ENCODE measurements at places on chromosomes 1 and 21.

GRCh38 chr21:44571844-44572782 lies 1.4 kb upstream of the KRTAP10-4 start:
- DNase-seq = no peak

DNA sequence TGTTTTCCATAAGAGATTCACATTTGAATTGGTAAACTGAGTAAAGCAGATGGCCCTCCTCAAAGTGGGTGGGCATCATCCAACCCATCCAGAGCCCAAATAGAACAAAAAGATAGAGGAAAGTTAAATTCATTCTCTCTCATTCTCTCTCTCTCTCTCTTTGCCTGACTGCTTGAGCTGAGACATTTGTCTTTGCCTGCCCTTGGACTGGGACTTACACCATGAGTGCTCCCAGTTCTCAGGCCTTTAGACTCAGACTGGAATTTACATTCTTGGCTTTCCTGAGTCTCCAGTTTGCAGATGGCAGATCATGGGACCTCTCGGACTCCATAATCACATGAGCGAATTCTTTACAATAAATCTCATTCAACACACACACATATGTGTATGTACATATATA lies 69.6 kb downstream of the RGS13 start:
- DNase-seq = no peak

DNA sequence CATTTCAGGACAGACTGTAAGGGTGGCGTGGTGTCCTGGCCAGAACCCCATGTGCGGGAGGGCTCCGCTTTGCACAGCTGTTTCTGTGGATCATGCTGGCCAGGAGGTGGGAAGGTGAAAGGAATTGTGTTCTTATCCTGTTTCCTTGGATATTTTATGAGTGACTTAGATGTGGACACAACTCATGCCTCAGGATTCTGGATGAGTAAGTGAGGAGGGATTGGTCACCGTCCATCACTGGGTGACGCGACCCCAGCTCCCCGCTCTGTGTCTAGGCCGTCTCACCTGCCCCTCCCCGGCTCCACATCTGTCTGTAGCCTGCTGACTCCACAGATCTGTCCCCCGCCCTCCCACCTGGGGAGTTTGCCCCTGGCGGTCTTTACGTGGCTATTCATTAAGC lies 48.8 kb downstream of the PIK3CD start:
- DNase-seq = no peak

DNA sequence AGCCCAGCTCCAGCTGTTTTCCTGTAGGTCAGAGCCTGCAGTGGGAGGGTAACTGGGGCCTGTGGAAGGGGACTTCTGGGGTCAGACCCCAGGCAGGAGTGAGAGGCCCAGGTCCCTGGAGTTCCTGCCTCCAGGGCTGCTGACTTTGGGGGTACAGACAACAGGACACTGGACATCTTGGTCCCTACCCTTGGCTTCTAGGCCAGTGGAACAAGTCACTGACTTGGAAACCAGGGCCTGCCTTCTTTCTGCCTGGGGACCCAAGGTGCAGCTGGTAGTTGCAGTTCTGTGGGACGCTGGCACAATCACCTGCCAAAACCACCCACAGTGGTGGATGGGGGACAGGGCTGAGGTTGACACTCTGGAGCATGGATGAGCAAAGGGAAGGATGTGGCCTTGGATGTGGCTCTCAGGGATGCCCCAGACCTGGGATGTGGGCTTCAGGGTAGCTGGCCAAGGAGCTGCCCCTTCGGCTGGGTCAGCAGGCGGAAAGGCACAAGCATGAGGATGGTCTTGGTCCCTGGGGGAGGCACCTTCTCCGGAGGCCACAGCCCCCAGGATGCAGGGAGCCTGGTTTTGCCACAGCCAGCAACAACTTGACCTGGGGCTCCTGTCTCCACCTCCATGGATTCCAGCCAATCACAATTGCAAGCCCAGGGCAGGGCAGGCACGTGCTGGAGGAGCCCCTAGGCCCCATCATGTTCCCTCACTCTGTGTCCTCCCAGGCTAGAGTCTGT lies 5.8 kb downstream of the JMJD4 start:
- no peak for DNase-seq

- DNase-seq = no peak
These were observed 19.4 kb downstream of the AGRN start for GRCh38 chr1:1039145-1039910.

- DNase-seq = no peak
These were observed 8.7 kb downstream of the KIF21B start for GRCh38 chr1:201014816-201015200.

DNA sequence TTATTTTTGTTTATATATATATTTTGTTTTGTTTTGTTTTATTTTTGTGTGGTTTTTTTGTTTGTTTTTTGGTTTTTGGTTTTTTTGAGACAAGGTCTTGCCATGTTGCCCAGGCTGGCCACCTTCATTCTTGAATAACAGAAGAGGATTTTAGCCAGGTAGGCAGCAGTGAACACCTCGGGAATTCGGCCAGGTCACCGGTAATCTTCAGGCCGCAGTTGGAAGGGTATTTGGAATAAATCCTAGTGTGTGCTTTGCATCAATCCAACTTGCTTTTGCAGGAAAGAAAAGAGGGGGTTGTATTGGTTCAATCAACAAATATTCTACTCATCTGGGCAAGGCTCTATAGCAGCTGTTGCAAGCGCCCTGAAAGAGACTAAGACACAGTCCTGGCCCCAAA lies 53.9 kb downstream of the MT1HL1 start:
- no peak for DNase-seq

DNA sequence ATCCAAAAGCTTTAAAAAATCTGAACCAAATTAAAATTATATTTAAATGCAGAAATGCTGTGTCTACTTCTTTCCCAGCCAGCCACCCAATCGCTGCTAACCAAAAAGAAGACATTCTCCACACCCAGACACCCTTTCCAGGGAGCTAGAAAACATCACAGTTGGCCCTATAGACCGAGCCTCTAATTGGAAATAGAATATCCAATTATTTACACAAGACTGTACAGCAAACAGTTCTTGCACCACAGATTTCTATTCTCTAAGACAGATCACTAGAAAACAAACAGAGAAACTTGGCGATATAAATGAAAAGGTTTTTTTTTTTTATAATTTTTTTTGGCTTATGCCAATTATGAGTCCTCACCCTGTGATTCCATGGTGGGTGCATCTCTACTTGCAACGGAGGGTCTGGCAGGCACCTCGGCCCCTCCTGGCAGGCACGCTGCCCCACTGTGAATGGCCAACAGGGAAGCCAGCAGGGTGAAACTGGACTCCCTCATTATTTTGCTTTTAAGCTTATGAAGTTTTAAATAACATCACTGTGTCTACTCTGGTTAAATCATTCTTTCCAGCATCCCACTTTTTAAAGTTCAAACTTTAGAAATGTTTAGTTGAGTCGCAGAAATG lies 29.2 kb downstream of the BCAR3 start:
- DNase-seq = no peak

DNA sequence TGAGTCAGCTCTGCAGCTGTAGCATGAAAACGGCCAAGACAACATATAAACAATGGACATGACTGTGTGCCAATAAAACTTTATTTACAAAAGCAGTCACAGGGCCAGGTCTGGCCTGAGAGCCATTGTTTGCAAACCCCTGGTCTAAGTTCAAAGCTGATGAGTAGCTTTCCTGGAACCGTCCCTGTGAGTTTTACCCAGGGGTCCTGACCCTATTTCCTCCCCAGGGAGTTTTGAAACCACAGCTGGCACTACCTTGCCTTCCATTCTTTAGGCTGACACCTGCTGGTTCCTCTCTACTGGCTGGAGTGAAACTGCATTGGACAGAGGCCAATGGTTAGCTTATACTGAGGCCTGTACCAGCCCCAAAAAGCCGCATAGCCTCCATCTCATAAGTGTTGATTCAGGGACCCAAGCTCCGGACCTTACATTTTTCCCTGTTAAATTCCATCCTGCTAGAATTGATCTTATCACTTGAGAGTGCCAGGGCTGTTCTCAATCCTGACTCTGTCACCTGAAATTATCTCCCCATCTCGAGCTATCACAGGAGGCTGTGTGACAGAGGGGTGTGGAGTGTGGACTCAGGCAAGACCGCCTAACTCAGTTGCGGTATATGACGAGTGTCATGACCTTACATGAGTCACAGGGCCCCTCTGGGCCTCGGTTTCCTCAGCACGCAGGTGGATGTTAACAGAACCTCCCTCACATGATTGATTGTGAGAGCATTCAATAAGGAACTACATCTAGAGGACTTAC lies 343.6 kb downstream of the NPHP4 start:
- DNase-seq = no peak

- no peak for DNase-seq
These were observed 39.3 kb downstream of the CACNA1S start for GRCh38 chr1:201072922-201073321.

- DNase-seq = peak; percentile 68
These were observed 15.8 kb upstream of the S100A11 start for GRCh38 chr1:152052606-152053005.

DNA sequence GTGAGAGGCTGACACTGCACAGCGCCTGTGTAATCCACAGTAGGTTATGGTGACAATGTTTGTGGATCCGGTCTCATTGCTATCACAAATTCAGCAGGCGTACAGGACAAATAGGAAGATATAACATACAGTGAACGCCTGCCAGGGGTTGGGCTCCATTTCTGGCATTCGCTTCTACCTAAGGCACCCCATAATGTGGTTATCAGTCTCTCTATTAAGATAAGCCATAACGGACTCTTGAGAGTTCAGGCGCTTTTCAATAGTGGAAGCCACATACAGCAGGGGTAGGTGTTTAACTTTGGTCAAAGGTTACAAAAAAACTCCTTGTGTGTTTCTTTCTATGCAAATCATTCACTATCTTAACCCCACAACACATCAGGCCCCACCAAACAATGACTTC lies 72.8 kb downstream of the SIPA1L2 start:
- DNase-seq = no peak

- DNase-seq = no peak
These were observed 97.2 kb downstream of the ZFYVE9 start for GRCh38 chr1:52238887-52239707.

- DNase-seq = no peak
These were observed 7.1 kb downstream of the NHLH2 start for GRCh38 chr1:115833856-115834255.

- no peak for DNase-seq
These were observed 2.1 kb downstream of the ITGB2 start for GRCh38 chr21:44918581-44919033.

DNA sequence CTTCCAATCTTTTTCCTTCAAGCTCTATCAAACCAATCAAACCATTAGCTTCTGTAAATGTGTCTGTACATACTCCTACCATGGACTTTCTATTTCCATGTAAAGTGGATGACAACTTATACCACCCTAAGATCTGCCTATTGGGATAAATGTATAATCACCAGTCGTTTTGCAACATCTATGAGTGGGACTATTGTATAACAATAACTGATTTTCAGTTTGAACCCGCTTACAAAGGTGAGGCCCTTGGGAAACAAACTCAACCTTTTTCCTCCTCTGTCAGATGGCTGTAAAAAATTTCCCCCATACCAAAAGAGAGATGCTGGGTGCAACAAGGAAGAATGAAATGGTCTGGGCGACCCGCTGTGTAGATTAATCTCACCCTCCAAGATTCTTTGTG lies 399.1 kb upstream of the ADAMTS5 start:
- DNase-seq = no peak

GRCh38 chr21:37783016-37783415 lies 133.2 kb downstream of the KCNJ6 start:
- no peak for DNase-seq

DNA sequence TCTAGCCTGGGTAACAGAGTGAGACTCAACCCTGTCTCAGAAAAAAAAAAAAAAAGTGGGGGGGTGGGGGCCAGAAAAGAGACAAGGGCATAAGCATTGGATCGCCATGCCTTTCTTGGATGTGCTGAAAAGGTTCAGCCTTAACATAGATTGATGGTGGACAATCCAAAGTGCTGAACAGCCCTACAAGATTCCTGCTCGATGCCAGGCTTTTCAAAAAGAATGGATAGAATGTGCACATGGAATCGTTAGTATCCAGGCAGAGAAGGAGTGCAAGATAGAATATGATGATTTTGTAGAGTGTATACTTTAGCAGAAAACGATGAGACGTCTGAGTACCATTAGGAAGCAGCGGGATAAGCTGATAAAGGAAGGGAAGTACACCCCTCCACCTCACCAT lies 10.9 kb upstream of the COA7 start:
- DNase-seq = no peak

- no peak for DNase-seq
These were observed 12.9 kb downstream of the RGS18 start for GRCh38 chr1:192171123-192171522.

- DNase-seq = no peak
These were observed 66.9 kb downstream of the ST6GALNAC5 start for GRCh38 chr1:76933847-76934815.

DNA sequence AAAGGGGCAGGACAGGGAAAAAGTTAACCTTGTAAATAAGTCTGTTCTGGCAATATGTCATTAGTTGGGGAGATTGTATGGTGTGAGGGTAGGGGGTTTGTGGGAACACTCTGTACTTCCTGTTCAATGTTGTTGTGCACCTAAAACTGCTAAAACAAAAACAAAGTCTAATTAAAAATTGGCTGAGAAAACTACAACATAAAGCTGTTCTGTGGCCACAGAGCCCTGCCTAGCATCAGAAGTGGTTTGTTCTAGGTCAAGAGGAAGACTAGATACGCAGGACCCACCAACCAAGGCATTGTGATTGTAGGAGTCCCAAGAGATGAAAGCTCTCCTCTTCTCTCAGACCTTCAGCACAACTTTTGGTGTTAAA lies 81.0 kb upstream of the LRRC8D start:
- no peak for DNase-seq

Measured in stimulated activated CD4-positive, alpha-beta T cell treated with anti-CD3 and anti-CD28 coated beads, Interleukin-2, amount 100 ng/mL, for 4 hours (primary cell).